Fibroblast of skin of left biceps (primary cell): ENCODE measurements at places on chromosomes 2 and 18.
A peak's percentile ranks its signal among the peaks of the same experiment; 100 is the strongest.

DNA sequence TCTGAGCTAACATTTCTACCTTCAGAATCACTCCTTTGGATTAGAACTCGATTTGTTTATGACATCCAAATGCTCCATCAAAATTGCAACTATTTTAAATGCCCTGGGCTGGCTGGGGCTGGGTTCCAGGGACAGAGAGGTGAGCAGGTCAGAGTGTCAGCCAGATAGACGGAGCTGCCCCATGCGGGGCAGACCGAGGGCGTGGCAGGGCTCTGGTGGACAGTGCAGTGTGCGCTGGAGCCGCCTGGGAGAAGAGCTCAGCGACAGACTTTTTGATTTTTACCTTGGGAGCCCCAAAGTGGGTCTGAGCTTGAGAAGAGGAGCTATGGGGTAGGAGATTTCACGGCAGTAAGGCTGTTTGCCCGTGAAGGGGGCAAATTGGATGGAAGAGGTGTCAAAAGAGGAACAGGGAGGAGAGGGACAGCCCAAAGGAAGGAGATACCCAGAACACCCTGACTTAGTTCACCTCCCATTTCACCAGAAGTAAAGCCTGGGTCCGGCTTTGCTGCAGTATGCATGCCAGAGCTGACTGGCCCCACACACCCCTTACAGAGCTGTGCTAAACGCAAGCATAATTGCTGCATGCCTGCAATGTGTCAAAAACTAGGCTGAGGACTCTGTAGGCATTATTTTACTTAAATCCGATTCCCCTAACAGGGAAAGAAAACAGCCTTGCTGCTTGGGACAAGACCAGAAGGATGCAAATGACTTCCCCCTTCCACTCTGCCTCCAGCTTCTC is 33.7 kb downstream of the EN1 start:
- no peak for DNase-seq

DNA sequence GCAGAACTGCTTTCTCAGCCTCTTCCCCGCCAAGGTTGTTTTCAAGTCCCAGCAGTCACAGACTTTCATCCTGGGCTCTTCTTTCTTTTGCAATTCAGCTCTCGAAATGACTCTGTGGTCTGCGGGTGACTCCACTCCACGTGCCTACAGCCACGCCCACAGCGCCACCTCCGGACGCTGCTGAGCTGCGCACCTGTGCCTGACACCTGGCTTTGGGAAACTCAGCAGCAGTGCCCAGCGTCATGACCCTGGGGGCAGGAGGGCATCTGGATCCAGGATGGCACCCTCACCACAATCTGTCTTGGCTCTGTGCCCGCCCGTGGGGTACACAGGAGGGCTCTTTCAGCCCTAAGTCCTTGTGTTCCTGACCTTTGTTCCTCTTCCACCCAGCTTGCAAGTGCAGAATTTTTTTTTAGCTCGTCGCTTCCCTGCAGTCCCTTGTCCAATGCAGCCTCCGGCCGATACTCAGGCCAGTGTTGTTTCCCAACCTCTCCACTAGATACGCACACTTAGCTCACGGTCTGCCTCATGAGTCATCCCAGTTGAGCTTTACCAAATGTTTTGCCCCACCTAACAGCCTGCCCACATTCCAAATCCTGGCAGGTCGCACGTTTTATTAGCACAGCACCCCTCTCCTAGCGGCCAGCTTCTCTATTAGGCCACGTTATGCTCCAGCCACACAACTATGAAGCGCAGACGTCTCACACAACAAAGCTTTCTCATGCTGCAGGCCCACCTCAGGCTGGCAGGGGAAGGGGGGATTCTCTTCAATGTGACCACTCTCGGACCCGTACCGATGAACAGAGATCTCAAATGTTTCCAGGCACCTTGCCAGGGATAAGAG is 6.5 kb upstream of the CAPN10 start:
- no peak for DNase-seq

DNA sequence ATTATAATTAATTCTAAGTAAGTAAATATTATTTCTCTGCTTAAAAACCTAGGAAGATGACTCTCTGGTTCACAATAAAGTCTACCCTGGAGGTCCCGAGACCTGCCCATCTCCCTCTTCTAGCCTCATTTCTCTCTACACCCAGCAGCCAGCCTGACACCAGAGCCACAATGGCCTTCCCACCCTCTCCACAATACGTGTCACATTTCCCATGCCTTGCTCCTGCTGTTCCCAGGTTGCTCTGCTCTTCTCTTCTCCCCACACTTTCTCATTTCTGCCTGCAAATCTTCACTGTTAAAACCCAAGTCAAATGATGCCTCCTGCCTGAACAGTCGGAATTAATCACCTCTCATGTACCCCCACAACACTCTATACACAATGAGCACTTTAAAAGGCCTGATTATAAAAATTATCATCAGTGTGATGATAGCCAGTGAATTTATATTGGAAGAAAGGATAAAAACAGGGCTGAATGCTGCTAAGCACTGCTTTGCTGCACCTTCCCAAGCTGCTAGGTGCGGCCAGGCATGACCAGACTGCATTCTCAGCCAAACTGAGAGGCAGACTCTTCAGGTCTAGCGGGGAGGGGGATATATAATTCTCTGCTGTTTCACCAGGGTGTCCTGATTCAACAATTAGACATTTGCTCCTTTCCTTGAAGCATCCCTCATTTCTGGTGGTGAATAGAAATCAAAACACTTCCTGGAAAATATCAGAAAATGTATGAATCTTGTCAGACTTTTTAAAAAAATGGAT is 160.6 kb downstream of the DTNA start:
- no peak for DNase-seq

DNA sequence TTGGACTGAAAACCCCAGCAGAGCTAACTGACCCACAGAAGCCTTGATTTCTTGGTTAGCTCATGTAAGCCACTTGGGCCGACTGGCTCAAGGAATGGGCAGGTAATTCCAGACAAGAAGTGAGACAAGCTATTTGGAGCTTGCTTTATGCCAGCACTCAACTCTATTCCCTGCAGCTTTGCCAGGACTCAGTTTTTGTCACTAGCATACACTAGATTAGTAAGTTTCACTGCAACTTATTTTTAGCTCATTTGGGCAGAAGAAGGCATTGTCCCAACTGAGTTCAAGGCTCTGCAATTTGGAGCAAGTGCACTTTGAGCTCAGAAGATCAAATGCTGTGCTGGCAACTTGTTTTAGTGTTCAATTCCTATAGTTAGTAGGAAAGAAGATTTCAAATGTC is 116.1 kb downstream of the SLC4A3 start:
- DNase-seq = no peak

GRCh38 chr2:212640428-212640827 is 101.8 kb upstream of the ERBB4 start:
- no peak for DNase-seq

DNA sequence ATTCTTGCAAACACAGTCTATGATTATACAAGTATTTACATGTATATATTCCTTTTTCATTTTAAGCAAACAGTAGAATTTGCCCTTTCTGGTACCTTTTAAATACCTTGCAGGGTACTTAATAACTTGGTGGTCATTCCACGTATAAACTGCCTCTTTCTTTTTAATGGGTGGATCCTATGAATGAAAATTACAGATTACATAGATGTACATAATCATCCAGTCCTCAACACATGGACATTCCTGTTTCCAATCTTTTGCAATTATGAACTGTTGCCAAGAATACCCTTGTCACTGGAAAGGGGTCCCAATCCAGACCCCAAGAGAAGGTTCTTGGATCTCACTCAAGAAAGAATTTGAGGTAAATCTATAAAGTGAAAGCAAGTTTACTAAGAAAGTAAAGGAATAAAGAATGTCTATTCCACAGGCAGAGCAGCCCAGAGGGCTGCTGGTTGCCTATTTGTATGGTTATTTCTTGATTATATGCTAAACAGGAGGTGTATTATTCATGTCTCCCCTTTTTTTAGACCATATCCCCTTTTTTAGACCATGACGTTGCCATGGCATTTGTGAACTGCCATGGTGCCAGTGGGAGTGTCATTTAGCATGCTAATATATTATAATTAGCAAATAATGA is 7.7 kb upstream of the CCNT2 start:
- no peak for DNase-seq

DNA sequence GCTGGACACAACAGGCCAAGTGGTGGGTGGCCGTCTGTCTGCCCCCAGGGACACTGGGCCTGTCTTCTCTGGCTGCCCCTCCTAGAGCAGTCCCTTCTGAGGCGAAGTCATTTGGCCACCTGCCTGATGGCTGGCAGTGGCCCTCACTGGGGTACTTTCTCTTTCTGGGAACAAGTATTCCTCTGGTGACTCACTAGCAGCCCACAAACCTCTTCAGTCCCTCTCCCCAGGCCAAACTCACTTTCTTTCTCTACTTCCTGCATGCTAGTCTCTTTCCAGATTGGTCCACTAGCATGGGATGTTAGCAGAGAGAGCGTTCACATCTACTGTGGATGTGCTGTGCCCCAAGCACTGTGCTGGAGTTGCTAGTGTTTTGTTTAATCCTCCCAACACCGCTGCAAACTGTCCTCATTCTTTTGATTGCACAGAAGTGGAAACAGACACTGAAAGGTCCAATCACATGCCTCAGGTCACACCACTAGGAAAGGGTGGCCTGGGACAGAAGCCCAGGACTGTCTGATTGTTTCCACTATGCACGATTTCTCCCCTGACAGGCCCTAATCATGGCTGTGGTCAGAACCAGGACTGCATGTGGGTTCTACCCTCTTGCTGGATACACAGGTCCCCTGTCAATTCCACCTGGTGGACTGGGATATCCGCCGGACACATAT is 5.2 kb downstream of the DYSF start:
- no peak for DNase-seq

DNA sequence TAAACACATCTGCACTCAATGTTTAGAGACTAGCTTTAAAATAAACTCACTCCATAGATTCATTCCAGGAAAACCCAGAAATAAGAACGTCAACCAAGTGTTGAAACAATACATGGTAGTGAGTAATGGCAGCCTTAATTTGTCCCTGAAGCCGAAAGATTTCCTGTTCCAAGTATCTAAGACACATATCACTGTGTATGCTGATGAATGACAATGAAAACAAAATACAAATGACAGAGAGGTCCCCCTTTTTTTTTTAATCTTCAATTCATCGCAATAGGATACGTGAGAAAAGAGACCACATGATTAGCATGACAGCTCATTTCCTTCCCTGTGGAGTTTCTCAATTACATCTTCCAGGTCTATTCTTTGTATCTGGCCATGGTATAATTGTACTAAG is 160.5 kb upstream of the STK17B start:
- no peak for DNase-seq

DNA sequence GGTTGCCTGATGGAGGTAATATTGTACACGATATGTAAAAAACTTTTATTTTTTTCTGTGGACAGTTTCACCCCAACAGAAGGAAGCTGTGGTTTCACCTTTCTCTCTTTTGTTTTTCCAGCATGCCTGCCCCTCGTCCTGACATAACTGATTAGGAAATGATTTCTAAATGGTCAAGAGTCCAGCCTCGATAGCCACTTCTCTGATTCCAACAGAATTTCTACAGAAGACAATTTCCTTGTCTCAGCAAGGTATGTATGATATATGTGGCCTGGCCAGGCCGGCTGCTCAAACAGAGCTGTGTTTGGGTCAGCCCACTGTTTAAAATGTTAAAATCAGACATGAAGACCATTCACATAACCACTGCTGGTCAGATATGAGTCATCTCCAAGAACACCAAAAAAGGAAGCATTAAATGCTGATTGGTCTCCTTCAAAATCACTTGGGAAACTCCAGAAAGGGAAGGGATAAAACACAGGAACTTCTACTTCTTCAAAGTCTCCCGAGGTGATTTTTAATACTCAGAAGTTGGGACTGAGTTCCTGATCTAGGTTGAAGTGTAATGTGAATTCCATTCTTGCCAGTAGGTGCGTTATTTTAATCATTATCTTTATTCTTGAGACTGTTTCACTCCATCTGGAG is 22.3 kb downstream of the ATP8B1 start:
- DNase-seq = peak; percentile 65

- no peak for DNase-seq
Observed at GRCh38 chr18:5894611-5895298, 567 bp downstream of the TMEM200C start.

DNA sequence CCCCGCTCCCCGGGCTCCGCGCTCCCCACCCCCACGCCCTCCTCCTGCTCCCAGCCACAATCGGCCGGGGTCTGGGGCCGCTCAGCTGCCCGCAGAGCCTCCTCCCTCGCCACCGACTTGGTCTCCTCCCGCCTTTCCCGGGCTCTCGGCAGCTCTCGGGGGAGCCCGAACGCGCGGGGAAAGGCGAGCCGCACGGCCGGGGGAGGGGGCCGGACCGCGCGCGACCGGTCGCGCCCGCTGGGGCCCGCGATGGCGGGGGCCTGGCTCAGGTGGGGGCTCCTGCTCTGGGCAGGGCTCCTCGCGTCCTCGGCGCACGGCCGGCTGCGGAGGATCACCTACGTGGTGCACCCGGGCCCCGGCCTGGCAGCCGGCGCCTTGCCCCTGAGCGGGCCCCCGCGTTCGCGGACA is 327 bp downstream of the LTBP1 start:
- DNase-seq = no peak

DNA sequence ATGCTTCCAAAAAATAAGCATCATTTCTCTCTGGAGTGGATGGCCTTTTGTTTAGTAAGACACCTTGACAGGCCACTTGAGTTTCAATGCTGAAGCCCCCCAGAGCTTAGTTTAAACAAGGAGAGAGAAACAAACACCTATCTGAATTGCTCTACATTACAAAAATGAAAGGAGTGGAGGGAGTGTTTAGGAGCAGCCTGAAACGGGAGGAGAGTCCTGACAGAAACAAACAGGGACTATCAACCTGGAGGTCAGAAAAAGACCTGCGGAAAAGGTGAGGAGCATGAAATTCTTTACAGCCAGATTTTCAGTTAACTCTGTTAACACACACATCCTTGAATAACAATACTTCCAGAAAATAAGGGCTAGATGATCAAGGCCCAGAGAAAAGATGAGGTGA is 126.2 kb downstream of the NR4A2 start:
- no peak for DNase-seq

DNA sequence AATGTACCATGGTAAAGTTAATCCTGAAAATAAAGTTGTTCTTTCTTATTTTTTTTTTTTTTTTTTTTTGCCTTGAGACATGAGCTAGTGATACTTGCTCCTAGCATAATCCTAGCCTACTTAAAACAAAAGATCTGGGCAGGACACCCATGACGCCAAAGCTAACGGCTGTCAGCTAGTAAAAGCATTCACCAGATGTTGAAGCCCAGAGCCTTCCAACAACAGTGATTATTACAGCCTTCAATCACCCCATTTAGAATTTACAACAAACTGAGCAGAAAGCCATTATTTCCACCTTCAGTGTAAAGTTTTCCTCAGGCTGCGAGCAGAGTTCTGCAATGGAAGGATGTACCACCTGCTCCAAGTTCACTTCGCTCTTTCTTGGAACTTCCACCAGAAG is 259.5 kb downstream of the SP3 start:
- DNase-seq = no peak

- DNase-seq = no peak
Observed at GRCh38 chr2:242065426-242065825, 195.9 kb downstream of the RTP5 start.

GRCh38 chr18:59035591-59035990 is 104.1 kb upstream of the SEC11C start:
- no peak for DNase-seq

GRCh38 chr2:168171059-168171762 is 76.2 kb downstream of the STK39 start:
- no peak for DNase-seq
